Urinary bladder (tissue), 4 donors: ENCODE measurements at places on chromosomes 13 and 19.
A peak's percentile ranks its signal among the peaks of the same experiment; 100 is the strongest.

DNA sequence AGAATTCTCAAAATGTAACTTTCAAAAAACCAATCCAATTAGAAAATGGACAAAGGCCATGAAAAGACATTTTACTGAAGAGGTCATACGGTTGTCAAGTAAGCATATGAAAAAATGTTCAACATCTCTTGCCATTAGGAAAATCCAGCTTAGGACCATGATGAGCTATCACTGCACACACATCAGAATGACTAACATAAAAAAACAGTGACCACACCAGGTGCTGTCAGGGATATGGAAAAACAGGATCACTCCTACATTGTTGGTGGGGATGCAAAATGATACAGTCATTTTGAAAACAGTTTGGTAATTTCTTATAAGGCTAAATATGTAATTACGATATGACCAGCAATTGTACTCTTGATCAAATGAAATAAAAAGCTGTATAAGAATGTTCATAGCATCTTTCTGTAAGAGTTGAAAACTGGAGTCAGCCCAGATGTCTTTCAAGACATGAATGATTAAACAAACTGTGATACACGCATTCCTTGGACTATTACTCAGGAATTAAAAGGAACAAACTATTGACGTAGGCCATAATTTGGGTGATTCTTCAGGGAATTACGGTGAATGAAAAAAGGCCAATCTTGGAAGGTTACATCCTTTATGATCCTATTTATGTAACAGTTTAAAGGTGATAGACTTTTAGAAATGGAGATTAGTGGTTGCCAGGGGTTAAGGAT lies 26.9 kb upstream of the RCBTB2 start:
- no peak for DNase-seq

DNA sequence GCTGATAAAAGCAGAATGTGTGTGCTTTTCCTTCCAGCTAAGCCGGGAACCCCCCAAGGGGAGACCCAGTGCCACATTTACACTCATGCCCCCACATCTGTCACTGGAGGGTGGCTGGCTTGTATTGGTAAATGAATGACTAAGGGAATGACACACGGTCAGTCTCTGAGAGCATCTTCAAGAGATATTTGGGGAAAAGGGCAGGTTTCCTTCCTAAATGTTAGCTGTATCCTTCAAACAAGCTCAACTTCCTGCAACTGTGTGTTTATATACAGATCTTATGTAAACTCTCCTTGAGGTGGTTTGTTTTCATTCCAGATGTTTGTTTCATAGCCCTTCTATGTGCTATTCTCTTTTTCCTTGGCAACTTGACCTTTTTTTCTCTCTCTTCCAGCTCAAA lies 192.6 kb downstream of the COL4A1 start:
- DNase-seq = no peak

- DNase-seq = no peak
Measured at GRCh38 chr13:58592786-58593185, 961.2 kb downstream of the PCDH17 start.

- no peak for DNase-seq
Measured at GRCh38 chr19:31286491-31286890, 62.7 kb downstream of the TSHZ3 start.

GRCh38 chr19:45901432-45901911 lies 941 bp downstream of the MYPOP start:
- no peak for DNase-seq

DNA sequence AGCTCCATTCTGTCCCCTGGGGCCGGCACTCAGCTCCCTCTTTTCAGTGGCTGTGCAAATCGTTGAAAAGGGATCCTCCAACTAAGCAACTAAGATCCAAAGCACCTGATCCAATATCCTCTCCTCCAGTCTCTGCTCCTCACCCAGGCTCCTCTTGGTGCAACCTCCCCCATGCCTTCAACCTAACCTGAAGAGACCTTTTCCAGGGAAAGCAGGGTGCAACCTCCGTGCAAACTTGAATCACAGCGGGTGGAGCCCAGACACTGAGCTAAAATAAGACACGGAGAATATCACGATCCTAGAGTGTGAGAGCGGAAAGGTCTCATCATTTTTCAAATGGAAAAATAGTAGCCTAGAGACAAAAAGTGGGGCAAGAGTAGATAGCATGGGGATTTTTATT lies 8.3 kb downstream of the CACNG7 start:
- DNase-seq = no peak

DNA sequence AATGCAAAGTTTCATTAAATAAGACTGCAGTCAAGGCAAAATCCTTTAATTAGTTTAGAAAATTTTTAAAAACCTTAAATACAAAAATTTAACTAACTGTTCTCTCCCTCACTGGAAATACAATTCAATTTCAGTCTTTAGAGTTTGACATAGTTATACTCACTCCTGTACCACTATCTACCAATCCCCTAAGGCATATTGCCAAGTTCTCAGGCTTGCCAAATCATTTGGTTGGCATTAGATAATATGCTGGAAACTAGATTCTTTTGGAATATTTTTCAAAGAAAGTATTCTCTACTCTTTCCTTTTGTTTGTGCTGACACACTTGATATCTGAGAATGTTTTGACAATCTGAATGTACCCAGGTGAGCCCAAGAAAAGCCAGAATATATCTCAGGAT lies 77.2 kb downstream of the TSC22D1 start:
- DNase-seq = no peak

DNA sequence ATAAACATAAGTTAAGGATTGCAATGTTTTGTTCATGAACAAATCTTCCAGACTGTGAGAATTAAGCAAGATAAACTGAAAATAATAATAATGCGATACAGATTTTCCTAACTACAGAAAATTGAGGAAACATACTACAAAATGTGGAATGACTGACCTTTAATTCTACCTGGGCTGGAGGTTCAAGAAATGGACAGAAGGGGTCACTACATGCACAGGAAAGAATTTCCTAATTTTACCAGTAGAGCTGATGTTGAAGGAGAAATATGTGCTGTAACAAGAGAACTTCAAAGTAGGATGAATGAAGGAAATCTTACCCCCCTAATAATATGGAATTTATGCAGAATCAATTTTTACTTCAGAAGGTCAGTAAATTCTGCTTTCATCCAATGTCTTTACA lies 62.3 kb downstream of the ZNF627 start:
- no peak for DNase-seq

- no peak for DNase-seq
Measured at GRCh38 chr13:20767309-20767943, 6.3 kb downstream of the EEF1AKMT1 start.

GRCh38 chr19:35484252-35485036 lies 5.8 kb downstream of the KRTDAP start:
- DNase-seq = no peak

- no peak for DNase-seq
Measured at GRCh38 chr19:31461814-31462539, 112.7 kb upstream of the TSHZ3 start.

GRCh38 chr13:40143106-40143505 lies 487.6 kb downstream of the COG6 start:
- no peak for DNase-seq

GRCh38 chr13:50594276-50595051 lies 249.0 kb downstream of the DLEU7 start:
- DNase-seq = no peak

- no peak for DNase-seq
Measured at GRCh38 chr19:3698386-3698950, 1.8 kb downstream of the PIP5K1C start.

- no peak for DNase-seq
Measured at GRCh38 chr19:1601613-1602064, 3.6 kb downstream of the UQCR11 start.

DNA sequence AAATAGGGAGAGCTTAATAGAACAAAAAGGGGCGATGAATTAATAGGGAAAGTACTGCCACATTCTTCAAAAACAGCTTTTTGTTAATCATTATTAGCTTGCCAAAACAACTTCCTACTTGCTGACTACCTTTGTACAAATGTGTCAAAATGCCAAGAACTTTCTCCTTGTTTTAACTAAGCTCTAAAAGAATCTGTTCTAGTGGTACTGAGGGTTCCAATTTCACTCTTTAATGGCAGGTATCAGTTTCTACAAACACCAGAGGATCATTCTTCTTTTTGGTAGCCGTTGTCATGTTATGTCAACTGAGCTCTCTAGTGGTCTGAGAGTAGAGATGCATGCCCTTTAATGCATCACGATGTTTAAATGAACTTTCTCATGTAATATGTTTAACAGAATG lies 29.4 kb upstream of the FBXL3 start:
- DNase-seq = no peak

- DNase-seq = peak; percentile 60
Measured at GRCh38 chr19:52936151-52936953, 13.1 kb upstream of the ZNF888 start.

- no peak for DNase-seq
Measured at GRCh38 chr19:374886-375235, 30.3 kb upstream of the MIER2 start.

GRCh38 chr13:112996671-112997091 lies 27.7 kb downstream of the MCF2L start:
- no peak for DNase-seq

GRCh38 chr19:35619290-35619923 lies 6.9 kb downstream of the HAUS5 start:
- no peak for DNase-seq

DNA sequence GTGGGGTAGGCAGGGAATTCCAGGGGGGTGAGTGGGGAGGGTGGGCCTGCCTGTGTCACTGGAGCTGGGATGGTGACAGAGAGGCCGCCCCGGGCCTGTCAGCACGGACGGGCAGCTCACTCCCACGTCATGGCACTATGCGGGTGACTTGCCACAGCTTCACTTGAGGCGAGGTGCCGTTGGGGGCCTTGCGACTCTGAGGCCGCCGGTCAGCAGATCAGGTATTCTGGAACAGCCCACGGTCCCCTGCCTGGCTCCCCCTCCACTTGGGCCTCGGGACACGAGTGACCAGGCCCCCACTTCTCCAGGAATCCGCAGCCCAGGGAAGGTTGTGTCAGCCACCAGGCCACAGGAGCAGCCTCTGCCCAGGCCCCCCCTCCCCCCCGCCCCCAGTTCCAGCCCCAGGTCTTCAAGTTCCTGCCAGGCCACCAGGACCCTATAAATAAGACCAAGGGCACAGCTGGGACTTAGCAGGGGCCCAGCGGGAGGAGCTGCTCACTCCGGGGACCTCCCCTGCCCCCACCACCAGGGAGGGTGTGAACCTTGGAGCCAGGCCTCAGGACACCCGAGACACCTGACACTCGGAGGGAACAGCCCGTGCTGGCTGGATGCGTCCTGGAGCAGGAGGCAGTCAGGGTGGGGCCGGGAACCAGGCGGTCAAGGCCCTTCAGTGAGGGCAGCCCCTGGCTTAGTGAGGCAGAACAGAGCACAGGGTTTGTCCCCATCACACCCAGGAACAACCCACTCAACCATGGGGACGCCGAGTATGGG lies 2.7 kb upstream of the MIDN start:
- DNase-seq = no peak

GRCh38 chr13:20969182-20969581 lies 66.6 kb upstream of the XPO4 start:
- no peak for DNase-seq

DNA sequence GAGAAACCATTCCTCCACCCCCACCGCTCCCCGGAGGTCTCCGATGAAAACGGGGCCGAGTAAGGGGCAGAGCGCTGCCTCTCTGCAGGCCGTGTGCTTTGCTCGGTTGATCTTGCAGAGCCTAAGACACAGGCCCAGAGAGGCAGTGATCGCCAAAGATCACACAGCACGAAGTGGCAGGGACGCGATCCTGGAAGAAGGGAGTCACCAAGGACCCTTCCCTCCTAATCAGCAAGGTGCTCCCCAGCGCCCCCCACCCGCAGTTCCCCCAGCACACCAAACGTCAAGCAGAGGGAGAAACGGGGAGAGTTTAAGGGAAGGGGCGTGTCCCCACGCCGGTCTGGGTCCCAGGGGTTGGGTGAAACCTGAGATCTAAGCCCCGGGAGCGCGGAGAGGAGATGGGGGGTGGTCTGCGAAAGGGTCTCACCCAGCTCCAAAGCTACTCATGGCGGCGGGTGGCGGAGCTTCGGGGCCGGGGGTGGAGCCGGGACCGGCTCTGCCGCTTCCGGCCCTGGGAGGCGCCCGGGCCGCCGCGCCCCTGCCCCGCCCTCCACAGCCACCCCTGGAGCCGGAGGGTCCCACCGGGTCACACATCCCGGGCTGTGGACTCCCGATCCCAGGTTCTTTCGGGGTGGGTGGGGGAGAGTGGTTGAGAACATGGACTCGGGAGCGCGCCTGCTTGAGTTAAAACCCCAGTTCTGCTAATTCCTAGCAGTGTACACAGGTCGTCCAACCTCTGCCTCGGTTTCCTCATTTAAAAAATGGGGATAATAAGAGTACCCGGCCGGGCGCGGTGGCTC lies at the start of gene EML2:
TSS of gene EML2 (minus strand) at position 468 of the 800 bp plus-strand sequence. CDS start at position 447, 21 bp downstream.
- DNase-seq = no peak

DNA sequence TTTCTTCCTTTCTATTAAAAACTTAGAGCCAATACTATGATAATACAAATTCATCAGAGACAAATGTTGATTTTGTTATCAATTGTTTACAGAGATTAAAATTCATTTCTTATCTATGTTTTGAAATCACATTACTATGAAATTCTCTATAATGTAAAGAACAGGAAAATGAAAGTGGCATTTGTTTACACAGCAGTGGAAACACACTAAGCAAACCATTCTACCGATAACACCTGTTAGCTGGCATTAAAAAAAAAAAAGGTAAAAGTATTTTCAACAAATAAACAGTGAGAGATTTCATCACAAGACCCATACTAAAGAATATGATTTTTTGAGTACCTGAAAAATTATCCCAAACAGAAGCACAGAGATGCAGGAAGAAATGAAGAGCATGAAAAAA lies 4.8 kb upstream of the CCDC70 start:
- no peak for DNase-seq

DNA sequence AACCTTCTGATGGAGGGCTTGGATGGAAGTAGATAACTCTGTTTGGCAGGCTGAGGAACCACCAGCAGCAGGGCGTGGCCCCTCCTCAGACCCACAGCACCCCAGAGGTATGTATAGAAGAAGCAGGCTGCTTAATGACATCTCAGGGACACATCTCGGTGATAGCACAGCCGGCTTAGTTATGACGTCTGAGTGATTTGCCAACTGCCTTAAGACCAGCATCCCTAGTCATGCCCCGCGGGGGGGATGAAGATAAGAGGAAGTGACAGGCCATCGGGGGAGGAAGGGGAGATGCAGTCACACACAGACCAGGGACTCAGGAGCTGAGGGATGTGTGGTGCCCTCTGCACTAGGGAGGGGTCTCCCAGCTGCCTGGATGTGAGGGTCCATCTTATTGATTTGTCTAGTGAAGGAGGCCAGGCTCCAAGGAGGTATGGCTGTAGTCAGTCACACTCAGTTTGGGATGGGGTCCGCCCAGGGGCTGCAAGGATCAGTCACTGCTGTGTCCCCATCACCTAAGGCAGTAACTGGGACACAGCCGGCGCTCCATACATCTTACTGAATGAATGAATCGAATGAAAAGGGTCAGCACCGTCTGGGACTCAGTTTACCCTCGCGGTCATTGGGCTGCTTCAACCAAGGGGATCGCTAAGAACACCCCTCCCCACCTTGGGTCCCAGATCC lies 19.2 kb upstream of the ERCC1 start:
- DNase-seq = no peak

GRCh38 chr13:83943530-83944279 lies 61.4 kb upstream of the SLITRK1 start:
- no peak for DNase-seq

GRCh38 chr13:55553701-55554100 lies 1587.0 kb upstream of the PRR20A start:
- DNase-seq = no peak

- no peak for DNase-seq
Measured at GRCh38 chr19:35040826-35041547, 534 bp upstream of the HPN start.
